Natural killer cell (primary cell): ENCODE measurements at places on chromosomes 2 and 18. TPM values are rescaled to one million over a fixed set of nuclear protein-coding genes. Genes with fewer than 3 reads are reported as not detected.

GRCh38 chr2:42906557-42907411, 114.4 kb upstream of the HAAO start:
- no peaks in the 10 kb centered on the region for H3K36me3 ChIP-seq
- no peak overlapping the region for H3K27ac ChIP-seq
- DNase-seq = no peak
- H3K4me1 ChIP-seq = no peaks in the 10 kb centered on the region
- no peaks in the 10 kb centered on the region for H3K27me3 ChIP-seq

DNA sequence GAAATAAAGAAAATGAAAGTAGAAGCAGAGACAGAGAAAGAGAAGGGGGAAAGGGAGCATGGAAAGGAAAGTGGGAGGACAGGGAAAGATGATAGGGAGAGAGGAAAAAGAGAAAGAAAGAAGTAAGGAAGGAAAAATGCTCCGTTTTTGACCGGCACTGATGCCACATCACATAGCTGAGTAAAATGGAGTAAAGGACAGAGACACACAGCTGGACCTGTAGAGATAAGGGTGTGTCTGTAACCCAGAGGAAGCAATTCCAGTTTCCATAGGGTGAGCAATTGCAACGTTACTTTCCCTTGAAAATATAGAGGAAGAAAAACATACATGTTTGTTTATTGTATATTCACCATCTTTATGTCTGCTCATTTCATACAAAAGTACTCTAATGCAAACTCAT, 1866.9 kb upstream of the PIK3C3 start:
- no peaks in the 10 kb centered on the region for H3K36me3 ChIP-seq
- no peak overlapping the region for H3K27ac ChIP-seq
- DNase-seq = no peak
- no peaks in the 10 kb centered on the region for H3K4me1 ChIP-seq
- no peaks in the 10 kb centered on the region for H3K27me3 ChIP-seq
- no peak overlapping the region for H3K4me3 ChIP-seq

DNA sequence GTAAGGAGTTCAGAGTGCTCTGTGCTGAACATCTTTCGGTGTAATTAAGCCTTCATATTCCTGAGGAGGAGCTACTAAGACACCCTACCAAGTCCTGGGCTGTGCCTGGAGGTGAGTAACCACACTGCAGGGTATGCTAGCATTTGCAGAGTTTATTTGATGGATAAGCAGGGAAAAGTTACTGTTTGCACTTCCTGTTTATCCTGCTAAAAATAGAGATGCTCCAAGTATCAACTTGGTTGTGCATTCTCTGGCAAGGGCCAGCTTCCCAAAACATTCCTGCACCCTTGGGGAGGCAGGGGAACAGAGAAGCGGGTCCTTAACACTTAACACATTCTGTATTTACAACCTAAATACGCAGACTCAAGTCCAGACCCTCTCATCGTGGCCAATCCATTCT, 49.8 kb downstream of the PARD6G start:
- no peak for DNase-seq
- no peaks in the 10 kb centered on the region for H3K27me3 ChIP-seq
- H3K4me3 ChIP-seq = no peak overlapping the region
- no peaks in the 10 kb centered on the region for H3K4me1 ChIP-seq
- no peaks in the 10 kb centered on the region for H3K36me3 ChIP-seq

- H3K4me3 ChIP-seq = no peak overlapping the region
- H3K27ac ChIP-seq = no peak overlapping the region
- H3K36me3 ChIP-seq = no peaks in the 10 kb centered on the region
- peaks cover 6% of the 10 kb centered on the region for H3K27me3 ChIP-seq
These were observed 23.2 kb upstream of the SLC35F6 start for GRCh38 chr2:26740890-26741302.

Gene IRS1
- 0.55 TPM for total RNA-seq

Gene MEIS1
- 5.4 TPM for total RNA-seq

Gene IL1F10
- total RNA-seq = not detected
